Hypothalamus (tissue), 51 donors: ENCODE measurements at places on chromosomes 6 and 20.

- no peak for DNase-seq
Measured at GRCh38 chr20:53550280-53551187, 43.1 kb downstream of the ZNF217 start.

DNA sequence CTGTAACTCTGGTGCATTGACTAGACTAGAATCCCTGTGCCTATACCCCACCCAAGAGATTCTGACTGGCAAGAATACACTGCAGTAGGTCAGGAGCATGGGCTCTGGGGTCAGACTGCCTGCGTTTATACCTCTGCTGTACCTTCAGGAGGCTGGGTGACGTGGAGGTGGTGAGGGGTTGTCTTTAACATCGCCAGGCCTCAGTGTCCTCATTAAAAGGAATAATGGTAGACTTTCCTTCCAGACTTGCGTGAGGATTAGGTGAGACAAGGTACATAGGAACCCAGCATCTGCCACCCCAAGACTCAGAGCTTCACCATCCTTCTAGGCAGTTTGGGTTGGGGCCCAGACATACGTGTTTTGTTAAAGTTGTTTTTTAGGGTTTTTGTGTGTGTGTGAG lies 44.3 kb downstream of the TM9SF4 start:
- DNase-seq: no peak

- no peak for DNase-seq
Measured at GRCh38 chr6:135182071-135183001, 1.2 kb downstream of the MYB start.

- DNase-seq: no peak
Measured at GRCh38 chr6:38973178-38974057, 75.2 kb upstream of the GLP1R start.

GRCh38 chr6:76942203-76942966 lies 520.9 kb downstream of the HTR1B start:
- DNase-seq: no peak

- DNase-seq: no peak
Measured at GRCh38 chr20:63942250-63942951, 13.8 kb downstream of the UCKL1 start.

- no peak for DNase-seq
Measured at GRCh38 chr20:23152308-23152892, 66.3 kb upstream of the CD93 start.

GRCh38 chr6:41167173-41167963 lies 4.5 kb upstream of the TREM2 start:
- no peak for DNase-seq

DNA sequence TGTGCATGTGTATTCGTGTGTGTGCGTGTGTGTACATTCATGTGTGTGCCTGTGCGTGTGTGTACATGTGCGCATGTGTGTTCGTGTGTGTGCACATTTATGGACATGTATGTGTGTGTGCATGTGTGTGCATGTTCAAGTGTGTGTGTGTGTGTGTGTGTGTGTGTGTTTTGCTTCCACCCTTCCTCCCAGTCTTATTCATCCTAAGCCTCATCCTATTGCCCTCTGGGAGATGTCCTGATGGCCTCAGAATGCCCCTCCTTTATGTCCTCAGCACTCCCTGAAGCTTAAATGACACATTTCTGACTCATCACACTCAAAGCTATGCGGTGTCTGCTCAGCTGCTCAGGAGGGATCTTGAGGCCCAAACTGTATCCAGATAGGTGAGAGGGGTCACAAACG lies 76.6 kb upstream of the CCDC167 start:
- DNase-seq: no peak

GRCh38 chr6:169803271-169803811 lies 51.9 kb downstream of the ERMARD start:
- no peak for DNase-seq

GRCh38 chr6:29925727-29926412 lies 16.5 kb upstream of the HLA-A start:
- DNase-seq: no peak

DNA sequence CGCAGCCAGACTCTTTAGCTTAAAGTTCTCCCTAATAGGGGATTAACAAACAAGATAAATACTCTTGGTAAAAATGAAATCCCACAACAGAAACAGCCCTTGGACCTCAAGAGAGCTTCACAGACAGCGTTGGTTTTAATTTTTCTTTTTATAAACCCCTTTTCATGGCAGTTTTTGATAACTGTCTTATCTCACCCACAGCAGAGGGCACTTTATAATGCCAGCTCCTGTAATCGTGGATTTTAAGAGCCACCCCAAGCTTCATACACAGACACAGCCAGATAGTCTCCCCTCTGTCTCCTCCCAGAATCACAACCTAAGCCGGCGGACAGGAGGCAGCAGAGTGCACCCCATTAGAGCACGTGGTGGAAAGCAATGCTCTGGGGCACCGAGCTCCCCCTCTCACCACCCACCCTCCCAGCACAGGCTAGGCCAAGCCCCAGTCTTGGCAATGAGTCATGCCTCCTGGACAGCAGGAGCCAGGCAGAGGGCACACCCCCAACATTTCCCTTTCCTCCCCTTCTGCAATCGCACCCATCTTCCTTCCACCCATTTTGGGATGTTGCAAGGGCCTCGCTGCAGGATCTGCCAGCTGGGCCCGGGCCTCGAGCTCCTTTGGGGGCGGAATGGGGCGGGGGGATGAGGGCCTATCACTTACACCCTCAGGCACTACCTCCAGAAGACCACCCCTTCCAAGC lies 2.4 kb downstream of the JAG1 start:
- peak; percentile 40 for DNase-seq

DNA sequence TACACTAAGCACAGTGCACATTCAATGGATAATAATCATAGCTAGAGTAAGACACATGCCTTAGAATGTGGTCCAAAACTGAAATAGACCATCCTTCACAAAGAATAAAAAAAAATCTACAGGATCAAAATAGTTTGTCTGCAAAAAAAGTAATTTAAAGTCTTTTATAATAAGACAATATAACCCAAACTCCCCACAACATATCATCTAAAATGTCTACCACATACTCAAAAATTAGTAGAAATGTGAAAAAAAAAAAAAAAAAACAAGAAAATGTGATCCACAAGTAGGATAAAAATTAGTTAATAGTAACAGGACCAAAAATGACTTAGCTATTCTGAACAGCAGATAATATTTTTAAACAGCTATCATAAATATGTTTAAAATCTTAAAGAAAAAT lies 557.2 kb upstream of the ARID1B start:
- no peak for DNase-seq

DNA sequence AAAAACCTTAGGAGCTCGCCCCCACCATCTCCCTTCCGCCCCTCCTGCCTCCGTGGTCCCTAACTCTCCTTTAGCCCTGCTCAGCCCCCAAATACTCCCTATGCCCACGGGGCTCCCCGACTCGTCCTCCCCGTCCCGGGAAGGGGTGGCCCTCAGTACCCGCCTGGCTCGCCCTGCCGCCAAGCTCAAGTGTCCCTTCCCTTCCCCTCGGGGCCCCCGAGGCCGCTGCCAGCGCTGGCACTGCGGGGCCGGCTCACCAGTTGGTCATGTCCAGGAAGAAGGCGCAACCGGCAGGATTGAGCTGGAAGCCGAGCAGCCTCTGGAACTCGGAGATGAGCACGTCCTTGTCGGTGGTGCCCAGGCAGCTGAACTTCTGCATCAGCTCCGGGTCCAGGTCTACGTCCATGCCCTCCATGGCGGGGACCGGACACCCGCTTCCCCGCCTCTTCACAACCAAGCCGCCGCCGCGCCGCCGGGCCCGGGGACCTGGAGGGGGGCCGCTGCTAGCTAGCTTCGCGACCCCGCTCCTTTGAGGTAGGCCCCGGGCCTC lies 303 bp downstream of the ILRUN start:
- DNase-seq: no peak

DNA sequence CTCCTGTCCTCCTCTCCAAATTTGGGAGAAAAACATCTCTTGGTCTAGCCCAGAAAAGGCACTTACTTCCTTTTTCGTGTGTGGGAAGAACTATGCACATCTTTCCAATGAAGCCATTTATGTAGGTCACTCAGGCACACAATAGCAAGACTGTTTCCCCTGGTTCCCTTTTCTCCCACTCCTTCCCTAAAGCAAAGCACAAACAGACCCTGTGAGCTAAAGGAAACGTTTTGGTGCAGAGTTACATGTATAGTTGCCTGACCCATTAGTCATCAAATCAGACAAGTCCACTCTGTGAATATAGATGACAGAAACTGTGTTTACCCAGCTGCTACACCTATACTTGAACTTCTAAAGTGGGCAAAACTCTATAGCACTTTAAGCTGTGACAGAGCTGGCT lies 474.6 kb downstream of the COL12A1 start:
- DNase-seq: no peak

GRCh38 chr6:55643861-55644260 lies 64.9 kb upstream of the HMGCLL1 start:
- DNase-seq: no peak

GRCh38 chr6:166353507-166353906 lies 11.2 kb upstream of the SFT2D1 start:
- DNase-seq: no peak

DNA sequence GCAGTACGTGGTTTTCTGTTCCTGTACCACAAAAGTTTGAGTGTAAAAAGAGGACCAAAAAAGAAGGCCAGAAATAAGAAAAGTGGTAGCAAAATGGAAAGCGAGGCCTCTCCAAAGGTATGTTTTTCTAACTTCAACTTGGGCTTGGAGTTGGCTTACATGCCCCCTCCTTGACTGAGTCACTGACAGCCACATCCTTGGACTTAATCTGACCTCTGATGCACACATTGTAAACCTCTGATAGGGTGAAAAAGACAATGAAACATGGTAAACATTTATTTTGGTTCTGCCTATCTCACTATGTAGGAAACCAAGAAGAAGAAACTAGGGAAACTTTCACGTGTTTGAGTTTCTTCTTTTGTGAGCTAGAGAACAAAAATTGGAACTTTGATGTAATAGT lies 503.2 kb upstream of the ID4 start:
- DNase-seq: no peak

DNA sequence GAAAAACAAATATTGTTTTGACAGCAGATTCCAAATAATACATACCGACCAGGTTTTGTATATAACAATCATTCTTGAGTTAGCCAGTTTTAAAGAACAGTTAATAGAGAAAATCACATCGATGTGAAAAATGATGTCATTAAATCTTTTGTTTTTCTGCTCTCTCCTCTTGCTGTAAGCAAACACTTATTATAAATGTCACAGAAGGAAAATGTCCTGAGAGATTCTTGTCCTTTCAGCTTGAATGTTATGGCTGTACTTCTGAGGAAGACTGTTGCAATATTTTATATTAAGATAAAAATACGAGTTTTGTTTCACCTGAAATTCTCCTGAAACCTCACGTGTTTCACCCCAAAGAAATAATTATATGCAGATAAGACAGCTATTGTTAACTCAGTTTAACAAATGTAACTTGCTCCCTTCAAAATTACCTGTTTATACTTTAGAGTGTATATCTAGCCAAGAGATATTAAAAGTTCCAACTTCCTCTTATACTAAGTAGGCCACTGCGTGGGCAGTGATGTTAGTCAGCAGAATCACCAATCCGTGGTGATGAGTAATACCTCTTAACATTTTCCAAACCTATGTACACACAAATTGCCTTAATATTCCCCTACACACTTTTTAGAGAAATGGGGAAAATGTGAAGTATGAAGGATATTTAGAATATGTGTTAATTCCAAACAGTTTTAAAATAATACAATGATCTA lies 1111.4 kb upstream of the CITED2 start:
- DNase-seq: no peak

DNA sequence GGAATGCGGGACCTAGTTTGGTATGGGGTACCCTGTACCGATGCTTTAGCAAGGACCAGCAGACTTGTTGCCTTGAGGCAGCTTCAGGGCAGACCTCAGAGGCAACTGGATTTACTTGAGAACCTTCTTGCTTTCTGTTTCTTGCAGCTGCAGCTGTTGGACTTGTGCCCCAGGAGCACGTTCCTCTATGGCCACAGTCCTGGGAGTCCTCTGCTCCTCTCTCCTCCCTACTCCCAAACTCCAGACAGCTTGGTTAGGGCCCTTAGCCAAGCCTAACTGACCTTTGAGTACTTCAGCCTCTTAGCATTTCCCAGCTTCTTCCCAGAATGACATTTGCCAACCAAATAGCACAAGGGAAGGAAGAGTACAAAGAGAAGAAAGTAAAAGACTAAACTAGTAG lies 34.7 kb downstream of the GHRH start:
- DNase-seq: no peak

DNA sequence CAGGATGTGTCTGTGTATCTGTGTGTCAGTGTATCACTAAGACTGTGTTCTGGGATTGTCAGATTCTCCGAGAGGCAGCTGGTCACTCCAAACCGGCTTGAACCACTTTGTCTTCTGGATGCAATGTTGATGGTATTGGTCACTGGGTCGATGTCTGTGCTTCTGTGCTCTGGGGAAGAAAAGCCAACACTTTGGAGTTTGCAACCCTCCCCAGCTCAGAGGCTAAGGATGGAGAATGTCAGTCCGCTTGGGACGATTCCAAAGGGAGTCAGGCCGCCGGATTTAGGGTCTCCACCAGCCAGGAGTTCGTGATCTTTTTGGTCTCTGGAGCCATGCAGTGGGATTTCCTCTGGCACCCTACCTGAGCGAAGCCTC lies 5.2 kb downstream of the MAFB start:
- no peak for DNase-seq

GRCh38 chr6:57305761-57306160 lies 11.7 kb upstream of the PRIM2 start:
- no peak for DNase-seq

- DNase-seq: no peak
Measured at GRCh38 chr6:111759331-111759835, 113.9 kb downstream of the FYN start.

DNA sequence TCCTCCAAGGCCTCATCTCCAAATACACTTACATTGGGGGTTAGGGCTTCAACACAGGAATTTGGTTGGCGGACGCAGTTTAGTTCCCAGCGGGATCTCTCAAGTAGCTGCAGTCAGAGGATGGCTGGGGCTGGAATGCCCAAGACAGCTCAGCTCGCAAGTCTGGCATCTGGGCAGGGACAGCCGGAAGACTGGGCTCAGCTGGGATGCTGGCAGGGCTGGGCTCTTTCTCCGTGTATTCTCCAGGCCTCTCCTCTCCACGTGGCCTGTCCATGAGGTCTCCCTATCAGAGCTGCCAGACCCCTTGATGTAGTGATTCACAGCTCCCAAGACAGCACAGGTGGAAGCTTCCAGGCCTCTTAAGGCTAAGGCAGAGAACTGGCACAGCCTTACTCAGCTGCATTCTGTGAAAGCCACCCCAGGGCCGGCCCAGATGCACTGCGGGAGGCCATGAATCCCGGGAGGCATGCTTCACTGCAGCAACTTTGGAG lies 5.0 kb downstream of the FGD2 start:
- no peak for DNase-seq

- DNase-seq: no peak
Measured at GRCh38 chr6:164749221-164750064, 560.0 kb downstream of the C6orf118 start.

DNA sequence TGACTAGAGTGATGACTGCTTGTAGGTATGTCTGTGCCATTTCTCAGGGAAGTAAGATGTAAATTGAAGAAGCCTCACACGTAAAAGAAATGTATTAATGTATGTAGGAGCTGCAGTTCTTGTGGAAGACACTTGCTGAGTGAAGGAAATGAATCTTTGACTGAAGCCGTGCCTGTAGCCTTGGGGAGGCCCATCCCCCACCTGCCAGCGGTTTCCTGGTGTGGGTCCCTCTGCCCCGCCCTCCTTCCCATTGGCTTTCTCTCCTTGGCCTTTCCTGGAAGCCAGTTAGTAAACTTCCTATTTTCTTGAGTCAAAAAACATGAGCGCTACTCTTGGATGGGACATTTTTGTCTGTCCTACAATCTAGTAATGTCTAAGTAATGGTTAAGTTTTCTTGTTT lies 16.6 kb downstream of the IRF4 start:
- no peak for DNase-seq
